ENCODE measurements at places on chromosomes 2 and 18.

- no peak for DNase-seq
Measured at GRCh38 chr2:70646420-70646818, 92.8 kb upstream of the TGFA start.

- DNase-seq: no peak
Measured at GRCh38 chr2:12554224-12555011, 162.3 kb upstream of the TRIB2 start.

- no peak for DNase-seq
Measured at GRCh38 chr2:50772607-50773006, 259.3 kb downstream of the NRXN1 start.

- DNase-seq: no peak
Measured at GRCh38 chr2:51208521-51208920, 176.6 kb upstream of the NRXN1 start.

DNA sequence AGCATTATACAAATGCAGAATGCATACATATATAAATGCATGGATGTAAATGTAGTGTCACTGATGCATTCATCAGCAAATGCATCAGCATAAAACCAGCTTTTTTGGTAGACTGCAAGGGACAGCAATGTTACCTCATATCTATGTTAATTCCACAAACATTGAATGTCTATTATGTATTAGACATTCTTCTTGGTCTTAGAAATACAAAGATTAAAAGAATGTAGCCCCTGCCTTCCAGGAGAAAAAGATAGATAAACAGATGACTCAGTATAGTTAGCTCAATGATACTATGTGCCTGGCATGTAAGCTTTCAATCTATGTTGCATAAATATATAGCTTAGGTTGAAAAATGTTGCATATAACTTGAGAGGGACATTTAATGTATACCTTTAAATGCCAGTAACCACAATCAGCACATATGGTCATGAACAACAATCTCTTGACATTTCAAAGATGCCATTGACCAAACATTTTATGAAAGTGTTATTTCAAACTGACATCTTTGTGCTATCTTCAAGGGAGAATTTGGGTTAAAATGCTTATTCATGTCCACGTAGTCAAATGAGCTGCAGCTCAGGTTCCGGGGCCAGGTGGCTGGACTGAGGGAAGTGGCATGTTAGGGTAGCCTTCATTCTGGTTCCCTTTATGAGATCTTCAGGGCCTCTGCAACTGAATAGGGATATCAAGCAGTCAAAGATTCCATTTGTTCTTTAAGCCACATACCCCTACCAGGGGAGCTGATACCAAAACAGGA, 45.2 kb upstream of the GCG start:
- no peak for DNase-seq

GRCh38 chr2:216206041-216206703, 97.0 kb downstream of the XRCC5 start:
- DNase-seq: no peak

- no peak for DNase-seq
Measured at GRCh38 chr2:179106676-179107428, 56.9 kb upstream of the CCDC141 start.

DNA sequence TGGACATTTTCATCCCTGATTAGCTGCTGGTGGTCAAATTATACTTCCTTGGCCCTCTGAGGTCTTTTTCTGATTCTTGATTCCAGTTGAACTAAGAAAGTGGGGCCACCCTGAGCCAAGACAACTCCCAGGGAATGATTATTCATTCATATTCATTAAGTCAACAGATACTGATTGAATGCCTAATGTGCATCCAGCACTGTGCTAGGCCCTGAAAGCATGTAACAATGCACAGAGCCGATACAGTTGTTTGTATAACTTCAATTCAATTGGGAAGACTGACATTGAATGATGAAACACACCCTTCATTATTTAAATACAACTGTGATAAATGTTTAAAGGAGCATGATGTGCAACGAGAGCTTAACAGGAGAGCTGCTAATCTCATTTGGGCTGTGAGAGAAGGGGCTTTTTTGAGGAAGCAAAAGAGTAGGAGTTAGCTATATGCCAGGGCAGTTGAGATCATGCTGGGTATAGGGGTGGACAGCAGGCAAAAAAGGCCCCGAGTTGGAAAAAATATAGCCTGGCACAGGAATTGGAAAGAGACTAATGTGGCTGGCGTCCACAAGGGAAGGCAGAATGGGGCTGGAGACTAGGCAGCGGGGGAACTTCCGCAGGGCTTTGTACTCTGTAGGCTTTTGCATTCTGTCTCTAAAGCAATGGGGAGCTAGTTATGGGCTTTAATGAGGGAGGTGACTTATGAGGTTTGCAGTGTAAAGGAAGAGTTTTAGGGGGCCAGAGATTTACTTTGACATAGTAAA, 57.2 kb upstream of the ACVR1 start:
- no peak for DNase-seq

- DNase-seq: no peak
Measured at GRCh38 chr2:202883987-202884675, 12.6 kb upstream of the ICA1L start.

- no peak for DNase-seq
Measured at GRCh38 chr2:120983344-120983743, 247.7 kb downstream of the GLI2 start.

DNA sequence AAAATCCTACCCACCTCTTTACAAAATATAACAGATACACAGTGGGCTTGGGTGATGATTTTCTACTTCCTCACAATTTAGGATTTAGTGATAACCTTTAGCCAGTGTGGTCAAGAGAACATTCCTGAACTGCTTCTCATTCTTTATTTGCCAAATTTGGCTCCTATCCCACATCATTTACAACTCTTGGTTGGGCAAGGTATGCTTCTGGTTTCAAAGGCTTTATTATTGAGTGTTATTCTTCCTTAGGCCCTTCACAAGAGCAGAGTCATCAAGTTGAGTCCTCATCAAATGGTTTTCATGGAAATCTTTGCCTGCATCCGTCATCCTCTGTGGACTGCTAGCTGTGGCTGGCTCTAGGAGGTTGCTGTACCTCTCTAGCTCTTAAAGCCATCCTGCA, 472.0 kb upstream of the ETAA1 start:
- DNase-seq: no peak
